Stimulated activated CD8-positive, alpha-beta memory T cell treated with anti-CD3 and anti-CD28 coated beads, Interleukin-7, amount 100 ng/mL, for 24 hours (primary cell): ENCODE measurements at places on chromosomes 11 and 22.

DNA sequence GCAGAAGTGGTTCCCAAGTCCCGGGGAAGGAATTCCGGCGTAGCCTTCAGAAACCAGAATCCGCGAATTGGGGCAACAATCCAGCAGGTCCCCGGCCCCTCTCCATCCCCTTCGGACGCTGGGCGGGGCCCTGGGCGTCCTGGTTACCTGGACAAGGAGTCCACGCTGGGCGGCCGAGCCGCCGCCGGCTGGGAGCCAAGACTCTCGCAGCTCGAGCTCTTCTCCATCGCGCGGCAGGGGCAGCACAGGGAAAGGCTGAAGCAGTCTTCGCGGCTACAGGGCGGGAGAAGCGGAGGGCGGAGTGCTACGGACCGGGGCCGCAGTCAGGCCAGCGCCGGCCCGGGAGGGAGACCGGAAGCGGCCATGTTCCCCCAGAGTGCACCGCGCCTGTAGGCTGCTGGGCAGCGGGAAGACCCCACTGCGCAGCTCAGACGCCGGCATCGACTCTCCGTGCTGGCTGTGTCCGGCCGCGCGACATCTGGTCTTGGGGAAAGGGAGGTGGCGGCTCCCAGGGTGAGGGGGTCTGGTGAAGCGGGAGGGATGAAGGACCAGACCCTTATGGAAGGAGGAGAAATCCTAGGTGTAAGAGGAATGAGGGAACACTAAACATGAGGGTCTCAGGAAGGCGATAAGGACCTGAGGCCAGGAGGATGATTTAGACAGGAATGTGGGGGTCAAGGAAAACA is at the start of gene MTMR2:
Gene MTMR2, minus strand, starts transcription at position 380 of the 686 bp plus-strand sequence. Its CDS starts 153 bp downstream, at position 227.
- peak; percentile 21 for DNase-seq

DNA sequence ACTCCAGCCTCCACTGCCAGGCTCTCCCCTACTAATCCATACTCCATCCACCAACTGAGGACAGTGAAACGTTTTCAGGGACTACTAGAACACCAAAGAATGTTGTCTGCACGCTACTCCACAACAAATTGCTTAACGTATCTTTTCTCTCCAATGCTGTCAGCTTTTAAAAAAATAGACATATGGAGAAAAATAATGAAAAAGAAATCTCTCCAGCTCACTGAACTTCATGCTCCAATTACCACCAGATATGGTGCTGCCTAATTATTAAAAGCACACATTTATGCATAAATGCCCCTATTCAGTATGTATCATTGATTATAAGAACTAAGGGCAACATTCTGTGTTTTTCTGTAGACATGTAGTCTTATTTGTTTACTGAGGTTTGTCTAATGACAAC is 672.2 kb upstream of the ANO3 start:
- DNase-seq = no peak

GRCh38 chr11:35089666-35090065 is 49.3 kb upstream of the CD44 start:
- DNase-seq = no peak

DNA sequence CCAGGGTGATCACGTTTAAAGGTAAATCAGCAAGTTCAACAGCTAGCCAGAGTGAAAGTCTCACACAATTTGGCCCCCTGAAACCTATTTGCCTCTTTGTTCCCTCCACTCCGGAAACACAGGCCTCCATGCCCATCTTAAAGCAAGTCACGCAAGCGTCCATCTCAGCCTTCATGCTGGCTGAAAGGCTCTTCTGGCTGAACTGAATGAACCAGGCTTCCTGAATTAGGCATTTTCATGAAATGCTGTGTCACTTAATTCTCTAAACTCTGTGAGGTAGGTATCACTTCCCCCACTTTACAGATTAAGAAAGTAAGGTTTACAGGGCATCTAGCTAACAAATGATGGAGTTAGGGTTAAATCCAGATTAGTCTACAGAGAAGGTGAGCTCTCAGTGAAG is 1.4 kb downstream of the SLC25A17 start:
- DNase-seq = no peak

GRCh38 chr22:49040754-49041467 is 786.8 kb downstream of the BRD1 start:
- DNase-seq = no peak

- DNase-seq = no peak
Measured at GRCh38 chr22:21067901-21068680, 22.3 kb downstream of the LRRC74B start.

- no peak for DNase-seq
Measured at GRCh38 chr11:40186437-40187263, 1272.8 kb downstream of the LRRC4C start.

DNA sequence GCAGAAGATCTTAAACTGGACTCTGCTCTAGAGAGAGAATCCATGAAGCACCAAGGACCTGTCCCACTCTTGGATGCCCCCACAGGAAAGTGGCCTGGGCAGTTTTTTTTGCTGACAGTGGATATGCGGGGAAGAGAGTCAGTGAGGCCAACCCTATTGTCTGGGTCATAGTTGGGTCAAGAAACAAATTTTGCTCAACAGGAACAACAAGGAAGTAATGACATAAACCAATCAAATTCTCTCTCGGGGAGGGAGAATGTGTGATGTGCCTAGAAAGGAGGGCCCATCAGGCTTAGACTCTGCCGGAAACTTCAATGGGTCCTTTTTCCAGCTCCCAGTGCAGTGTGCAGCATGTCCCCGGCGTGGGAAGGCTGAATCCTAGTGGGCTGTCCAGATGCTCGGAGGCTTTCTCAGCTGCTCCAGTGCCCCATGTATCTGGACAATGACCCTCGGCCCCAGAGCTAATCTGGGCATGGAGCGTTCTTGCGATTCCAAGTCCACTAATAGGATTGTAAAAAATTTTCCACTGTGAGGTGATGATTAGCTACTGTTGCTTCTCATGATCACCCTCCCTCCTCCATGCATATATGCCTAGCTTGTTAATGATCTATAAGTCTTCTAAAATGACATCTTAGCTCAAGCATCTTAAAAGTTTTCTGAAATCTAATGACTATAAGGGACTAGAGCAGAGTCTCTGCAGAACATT is 101.0 kb downstream of the SNX19 start:
- DNase-seq = no peak

DNA sequence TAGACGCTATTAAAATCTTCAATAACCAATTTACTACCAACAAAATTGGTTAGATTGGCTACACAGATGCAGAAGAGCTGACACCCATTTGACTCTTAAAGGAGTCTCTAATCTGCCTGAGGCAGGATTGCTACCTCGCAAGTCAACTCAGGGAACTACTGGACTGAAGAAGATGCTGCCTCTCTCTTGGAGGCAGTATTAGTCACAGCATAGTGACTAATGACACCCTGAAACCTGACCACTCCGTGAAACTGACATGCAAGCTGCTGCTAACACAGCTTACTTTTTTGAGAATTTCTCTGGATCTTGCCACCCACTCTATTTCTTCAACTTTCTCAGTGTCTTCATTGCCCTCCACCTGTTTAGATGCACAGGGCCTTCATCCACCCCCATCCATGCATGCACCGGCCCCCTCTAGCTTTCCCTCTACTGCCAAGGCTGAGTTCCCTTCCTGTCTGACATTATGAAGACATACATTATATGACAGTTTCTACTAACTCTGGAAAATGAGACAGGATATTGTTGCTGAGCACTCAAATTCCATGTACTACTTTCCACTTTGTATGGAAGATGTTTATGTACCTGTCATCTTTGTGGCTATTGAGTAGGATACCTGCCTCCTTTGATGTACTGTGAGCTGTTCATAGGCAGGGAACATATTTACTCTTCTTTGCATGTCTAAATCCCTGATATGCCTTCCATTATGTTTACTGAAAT is 183.2 kb downstream of the MSANTD4 start:
- no peak for DNase-seq

DNA sequence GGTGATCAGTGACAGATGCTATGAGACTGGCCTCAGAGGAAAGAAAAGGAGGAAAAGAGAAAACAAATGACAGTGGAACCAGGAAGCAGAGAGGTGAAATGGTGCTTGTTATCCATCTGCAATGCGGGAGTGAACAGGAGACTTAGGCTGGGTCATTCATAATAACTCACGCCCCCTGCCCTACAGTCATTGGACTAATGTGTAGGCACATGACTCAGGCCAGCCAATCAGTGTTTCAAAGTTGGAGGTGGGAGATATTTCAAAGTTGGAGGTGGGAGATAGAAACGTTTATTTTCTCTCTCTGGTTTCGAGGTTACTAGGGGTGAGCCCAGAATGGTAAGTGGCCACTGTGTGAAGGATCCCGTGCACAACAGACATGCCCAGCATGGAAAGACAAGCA is 30.3 kb downstream of the SLC22A6 start:
- no peak for DNase-seq

DNA sequence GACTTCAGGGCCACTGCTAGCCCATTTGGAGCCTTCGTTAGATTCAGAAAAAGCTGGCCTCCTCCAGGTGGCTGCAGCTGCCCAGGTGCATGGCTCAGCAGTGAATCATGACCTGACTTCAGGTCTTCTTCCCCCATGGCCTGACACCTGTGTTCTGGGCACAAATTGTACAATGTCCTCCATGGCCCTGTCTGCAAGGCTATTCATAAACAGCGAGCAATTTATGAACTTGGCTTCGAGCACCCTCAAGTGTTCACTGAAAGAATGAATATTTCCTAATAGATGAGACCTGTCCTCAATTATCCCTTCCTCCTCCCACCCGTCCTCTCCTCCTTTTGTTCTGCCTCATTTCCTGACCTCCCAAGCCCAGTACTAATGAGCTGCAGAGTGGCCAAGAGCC is 12.2 kb upstream of the VPS37C start:
- no peak for DNase-seq

DNA sequence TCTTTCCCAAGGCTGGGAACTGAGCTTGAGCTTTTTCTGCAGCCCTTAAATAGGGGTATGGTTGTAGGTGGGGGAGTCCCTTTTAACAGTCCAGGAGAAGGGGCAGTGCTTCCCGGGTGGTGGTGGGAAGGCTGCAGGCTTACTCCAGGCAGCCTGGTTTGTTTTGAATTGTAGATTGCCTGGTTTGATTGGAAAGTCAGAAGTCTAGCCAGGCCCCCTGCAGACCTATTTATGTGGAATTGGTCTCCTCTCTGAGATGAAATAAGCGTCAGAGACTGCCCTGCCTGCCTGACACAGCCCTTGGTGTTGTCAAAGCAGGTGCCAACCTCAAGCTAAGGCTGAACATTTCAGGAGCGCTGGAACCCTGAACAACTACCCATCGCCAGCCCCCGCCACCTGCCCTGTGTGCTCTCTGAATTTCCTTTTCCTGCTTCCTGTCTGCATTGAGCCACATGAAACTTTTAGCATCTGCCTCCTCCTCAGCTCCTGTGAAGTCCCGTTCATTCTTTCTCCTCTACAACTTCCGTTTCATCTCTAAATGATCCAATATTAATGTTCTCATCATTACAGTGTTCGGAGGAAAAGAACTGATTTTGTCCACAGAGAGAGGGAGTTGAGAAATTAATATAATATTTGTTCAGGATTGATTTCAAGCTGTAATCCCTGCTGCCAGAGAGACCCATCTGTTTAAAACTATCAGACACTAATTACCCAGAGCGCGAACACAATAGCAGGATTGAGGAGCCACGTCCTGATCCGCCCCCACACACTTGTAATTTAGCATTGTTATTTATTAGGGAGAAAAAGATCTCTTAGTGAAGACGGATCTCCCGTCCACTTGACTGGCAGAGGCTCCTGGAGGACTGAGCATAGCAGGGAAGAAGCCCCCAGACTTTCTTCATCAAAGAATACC is 136.5 kb downstream of the TRIM29 start:
- no peak for DNase-seq

- DNase-seq = no peak
Measured at GRCh38 chr11:57434640-57435546, 8.0 kb upstream of the SLC43A3 start.

DNA sequence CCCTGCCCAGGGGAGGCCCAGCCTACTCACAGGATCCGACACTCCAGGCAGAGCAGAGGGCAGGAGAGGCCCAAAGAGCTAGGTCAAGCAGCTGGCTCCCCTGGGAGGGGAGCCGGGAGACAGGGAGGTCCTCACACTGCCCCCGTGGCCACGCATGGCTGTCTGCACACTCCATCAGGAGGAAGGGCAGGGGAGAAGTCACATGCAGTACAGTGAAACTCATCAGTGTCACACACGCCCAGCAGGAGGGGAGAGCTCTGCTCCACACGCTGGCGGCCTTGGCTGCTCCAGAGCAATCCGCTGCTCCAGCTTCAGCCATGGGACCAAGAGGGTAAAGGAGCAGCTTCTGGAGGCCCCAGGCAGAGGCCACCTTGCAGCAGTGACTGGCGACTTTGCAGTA is 14.3 kb downstream of the TCIRG1 start:
- no peak for DNase-seq

DNA sequence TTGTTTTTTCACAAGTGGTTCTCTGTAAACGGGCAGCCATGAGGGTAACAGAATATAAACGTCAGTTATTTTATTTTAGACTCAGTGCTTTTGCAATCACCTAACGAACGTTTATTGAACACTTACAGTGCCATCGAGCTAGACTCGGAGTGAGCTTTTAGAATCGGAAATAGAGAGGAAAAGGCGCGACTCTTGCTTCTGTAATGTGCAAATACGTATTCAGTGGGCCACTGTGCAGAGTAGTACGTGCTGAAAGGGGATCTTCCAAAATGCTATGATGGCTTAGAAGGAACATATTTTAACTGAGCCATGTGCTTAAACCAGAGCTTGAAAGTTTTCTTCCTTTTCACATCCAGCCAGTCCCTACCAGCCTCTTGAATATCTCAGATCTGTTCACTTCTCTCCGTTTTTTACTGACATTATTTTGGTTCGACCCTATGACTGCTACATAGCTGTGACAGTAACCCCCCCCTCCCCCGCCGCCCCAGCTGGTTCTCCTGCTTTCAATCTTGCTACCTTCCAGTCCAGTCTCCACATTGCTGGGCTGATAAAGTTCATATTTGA is 468 bp downstream of the DDIAS start:
- DNase-seq = no peak

DNA sequence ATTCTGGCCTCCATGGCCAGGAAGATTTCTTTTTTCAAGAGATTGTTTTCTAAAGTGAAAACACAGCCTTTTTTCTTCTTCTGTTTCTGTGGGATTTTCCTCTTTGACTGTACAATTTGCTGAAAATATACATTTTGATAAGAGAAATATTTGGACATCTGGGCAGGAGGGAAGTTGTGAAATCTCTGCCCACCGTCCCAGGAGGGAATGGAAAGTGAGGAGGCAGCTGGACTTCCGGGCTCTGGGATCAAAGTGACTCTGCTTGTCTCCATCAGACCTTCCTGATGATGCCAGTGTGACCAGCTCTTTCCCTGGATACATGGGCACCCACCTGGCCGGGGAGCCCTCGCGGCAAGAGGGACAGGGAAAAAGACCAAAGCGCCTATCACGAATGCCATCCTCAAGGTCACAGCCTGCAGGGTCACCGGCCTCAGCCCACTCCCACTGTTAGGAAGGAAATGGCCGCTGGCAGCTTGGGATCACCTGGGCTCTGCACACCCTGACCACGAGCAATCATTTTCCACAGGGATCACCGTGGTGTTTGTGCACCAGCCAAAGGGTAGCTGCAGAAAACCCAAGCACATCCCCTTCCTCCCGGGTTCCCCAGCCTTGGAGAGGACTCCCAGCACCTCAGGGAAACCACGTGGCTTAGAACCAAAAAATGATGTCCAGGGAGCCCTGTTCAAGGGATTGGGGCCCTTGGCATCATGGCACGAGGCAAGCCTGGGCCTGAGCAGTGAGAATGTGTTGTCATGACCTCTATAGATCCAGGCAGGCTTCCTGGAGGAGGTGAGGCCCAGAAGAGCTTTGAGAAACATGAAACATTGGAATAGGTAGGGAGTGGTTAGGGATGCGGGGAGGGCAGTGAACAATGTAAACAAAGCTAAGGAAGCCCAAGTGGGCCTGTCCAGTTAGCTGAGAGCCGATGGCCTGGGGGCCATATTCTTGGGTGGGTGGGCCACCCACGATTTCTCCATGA is 29.1 kb upstream of the CCND1 start:
- DNase-seq = no peak
